Body of pancreas (tissue), 4 donors: ENCODE measurements at places on chromosomes 4 and X.

- no peak for DNase-seq
- no peak overlapping the region for H3K27ac ChIP-seq
- H3K27me3 ChIP-seq, result no peaks in the 10 kb centered on the region
- H3K36me3 ChIP-seq, result no peaks in the 10 kb centered on the region
- no peak overlapping the region for H3K4me3 ChIP-seq
These were observed 275.1 kb downstream of the GPM6A start for GRCh38 chr4:175536852-175537453.

GRCh38 chr4:187961171-187961570 lies 34.4 kb upstream of the ZFP42 start:
- no peak overlapping the region for H3K27ac ChIP-seq
- DNase-seq, result no peak
- H3K4me1 ChIP-seq, result no peaks in the 10 kb centered on the region
- H3K27me3 ChIP-seq, result no peaks in the 10 kb centered on the region
- no peak overlapping the region for H3K4me3 ChIP-seq

GRCh38 chr4:17962171-17962570 lies 59.4 kb downstream of the LCORL start:
- DNase-seq, result no peak
- H3K4me1 ChIP-seq, result peaks cover 16% of the 10 kb centered on the region
- H3K4me3 ChIP-seq, result no peak overlapping the region
- no peaks in the 10 kb centered on the region for H3K36me3 ChIP-seq

- H3K27ac ChIP-seq, result no peak overlapping the region
- no peak for DNase-seq
- H3K4me1 ChIP-seq, result no peaks in the 10 kb centered on the region
These were observed 234.8 kb upstream of the DIPK2B start for GRCh38 chrX:45435481-45435880.

- H3K27me3 ChIP-seq, result no peaks in the 10 kb centered on the region
- H3K4me1 ChIP-seq, result no peaks in the 10 kb centered on the region
- no peak overlapping the region for H3K4me3 ChIP-seq
- no peak for DNase-seq
- no peak overlapping the region for H3K27ac ChIP-seq
- H3K36me3 ChIP-seq, result no peaks in the 10 kb centered on the region
These were observed 399.6 kb upstream of the RPS6KA3 start for GRCh38 chrX:20666331-20666730.
